Naive thymus-derived CD4-positive, alpha-beta T cell (primary cell): ENCODE measurements at places on chromosomes 4 and X.

DNA sequence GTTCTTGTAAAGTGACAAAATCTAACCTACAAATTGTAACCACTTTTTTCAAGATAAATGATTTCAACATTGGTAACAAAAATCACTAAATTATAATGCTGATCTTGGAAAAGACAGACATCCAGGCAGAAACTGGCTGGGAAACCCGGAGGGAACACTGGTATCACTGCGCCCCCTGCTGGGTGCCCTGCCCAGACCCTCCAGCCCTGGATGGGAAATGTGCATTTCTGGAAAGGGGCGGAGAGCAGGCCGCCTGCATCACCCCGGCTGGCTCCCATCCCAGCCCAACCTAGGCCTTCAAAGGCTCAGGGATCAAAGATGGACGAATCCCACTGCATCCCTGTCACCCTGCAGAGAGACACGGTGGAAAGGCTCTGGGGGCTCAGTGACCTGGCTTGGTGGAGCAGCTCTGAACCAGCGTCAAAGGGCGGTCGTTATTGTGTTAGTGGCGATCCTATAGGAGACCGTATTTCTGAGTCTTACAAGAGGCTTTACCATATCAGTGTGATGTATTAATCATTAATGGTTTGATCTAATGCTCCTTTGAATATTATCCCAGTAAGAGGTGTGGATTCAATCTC lies 37.3 kb downstream of the ACOX3 start:
- DNase-seq: no peak

- DNase-seq: no peak
Measured at GRCh38 chr4:73178389-73178788, 80.2 kb downstream of the ANKRD17 start.

DNA sequence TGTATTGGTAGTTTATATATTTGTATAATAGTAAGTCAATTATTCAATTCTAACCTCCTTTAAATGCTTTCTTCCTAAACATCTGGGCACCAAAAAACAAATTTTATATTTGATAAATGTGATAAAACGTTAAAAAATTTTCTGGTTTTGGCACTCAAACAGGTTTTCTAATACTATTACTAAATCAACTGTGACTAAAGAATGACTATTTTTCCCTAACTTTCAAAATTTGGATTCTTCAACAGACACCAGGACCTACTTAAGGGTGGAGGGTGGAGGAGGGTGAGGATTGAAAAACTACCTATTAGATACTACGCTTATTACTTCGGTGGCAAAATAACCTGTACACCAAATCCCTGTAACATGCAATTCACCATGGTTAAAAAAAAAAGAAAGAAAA lies 555.5 kb downstream of the IL15 start:
- DNase-seq: no peak

DNA sequence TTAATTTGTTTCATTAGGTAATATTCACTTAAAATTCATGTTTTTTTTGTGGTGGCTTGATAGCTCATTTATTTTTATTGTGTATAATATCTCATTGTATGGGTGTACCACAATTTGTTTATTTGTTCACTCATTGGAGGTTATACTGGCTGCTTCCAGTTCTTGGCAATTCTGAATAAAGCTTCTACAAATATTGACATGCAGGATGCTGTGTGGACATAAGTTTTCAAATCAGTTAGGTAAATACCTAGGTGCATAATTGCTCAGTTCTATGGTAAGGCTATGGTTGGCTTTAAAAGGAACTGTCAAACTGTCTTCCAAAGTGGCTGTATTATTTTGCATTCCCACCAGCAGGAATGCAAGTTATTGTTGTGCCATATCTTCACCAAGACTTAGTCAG lies 504.5 kb upstream of the GALNTL6 start:
- no peak for DNase-seq

DNA sequence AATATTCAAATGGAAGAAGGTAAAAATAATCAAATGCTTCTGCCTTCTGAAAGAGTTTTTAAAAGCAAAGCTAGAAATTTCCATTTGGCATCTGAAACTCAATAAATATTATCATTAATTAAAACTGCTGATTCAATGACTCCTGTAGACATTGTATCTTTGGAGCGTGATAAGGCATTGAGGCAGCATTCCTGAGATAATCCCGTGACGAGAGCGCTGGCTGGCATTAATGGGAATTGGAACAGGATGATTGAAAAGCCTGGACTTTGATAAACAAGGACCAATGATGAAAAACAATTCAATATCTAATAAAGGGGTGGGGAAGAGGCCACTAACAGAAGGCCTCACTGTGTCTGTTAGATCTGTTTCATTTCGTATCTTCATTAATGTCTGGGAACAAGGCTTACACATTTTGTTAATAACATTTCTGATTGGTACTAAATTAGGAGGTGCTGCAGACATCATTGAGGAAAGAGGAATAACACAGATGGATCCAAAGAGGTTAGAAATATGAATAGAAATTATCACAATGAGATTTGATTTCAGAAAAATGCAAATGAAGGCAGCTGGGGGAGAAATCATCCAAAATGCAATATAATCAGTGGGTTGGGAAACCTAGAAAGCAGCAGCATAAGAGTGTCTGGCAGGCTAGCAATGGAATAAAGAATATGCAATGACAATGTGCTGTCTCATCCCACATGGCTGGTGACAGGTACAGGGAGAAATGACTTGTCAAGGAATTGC lies 102.3 kb downstream of the SCD5 start:
- no peak for DNase-seq

GRCh38 chrX:30781711-30782444 lies 107.2 kb downstream of the TAB3 start:
- no peak for DNase-seq

DNA sequence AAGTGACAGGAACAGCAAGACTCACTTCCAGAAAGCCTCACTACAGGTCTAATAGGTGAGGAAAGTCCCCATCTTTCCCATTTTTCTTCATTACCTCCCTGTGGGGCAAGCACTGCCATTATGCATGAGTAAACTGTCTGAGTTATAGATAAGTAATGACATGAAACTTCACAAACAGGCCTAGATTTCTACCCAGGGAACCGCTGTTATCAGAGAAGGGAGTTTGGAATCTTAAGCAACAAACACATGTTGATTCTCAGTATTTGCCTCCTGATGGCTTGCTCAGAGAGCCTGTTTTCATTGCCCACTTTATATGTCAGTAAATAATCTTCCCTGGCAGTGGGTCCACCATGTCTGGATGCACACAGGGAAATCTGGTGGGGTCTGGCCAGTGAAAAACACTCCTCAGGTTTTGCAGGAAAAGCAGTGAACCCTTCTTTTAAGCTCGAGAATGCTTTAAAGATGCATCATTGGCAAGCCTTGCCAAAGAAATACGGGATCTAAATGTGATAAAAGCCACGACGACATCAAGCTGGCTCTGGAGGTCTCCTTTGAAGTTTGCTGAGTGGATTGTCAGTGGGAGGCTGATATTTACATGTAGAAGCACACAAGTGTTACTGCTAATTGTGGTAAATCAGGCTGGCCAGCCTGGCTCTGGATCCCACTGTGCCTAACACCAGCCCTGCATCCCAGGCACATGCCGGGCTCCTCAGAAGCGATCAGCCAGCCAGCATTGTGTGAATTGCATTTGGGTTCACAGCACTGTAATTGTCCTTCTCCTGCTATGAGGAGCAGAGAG lies 25.2 kb downstream of the PDGFRA start:
- DNase-seq: no peak

DNA sequence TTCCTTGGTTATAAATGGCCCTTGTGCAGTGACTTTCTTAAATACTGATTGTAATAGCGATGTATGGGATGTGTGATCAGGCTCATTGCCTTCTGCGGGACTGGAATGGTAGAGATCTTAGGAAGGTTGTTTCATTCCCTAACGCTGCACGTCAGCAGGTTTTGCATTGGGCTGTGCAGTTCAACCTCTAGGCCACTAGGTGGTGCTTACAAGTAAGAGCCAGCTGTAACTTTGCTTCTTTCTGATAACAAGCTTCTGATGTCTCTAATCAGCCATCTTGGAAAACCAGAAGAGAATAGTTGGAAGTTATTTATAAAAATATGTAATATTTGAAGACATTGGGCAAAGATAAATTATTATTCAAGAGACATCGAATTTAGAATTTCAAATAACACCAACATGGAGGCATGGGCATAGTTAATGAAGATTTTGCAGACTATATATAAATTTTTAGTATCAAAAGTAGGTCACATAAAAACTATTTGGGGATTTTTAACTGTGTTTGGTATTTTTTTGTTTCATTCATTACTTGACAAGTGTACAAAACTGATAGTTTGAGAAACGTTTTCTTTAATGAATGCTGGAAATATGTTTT lies 339.7 kb upstream of the PCDH7 start:
- no peak for DNase-seq

- DNase-seq: no peak
Measured at GRCh38 chr4:102580463-102580842, 79.3 kb downstream of the NFKB1 start.

DNA sequence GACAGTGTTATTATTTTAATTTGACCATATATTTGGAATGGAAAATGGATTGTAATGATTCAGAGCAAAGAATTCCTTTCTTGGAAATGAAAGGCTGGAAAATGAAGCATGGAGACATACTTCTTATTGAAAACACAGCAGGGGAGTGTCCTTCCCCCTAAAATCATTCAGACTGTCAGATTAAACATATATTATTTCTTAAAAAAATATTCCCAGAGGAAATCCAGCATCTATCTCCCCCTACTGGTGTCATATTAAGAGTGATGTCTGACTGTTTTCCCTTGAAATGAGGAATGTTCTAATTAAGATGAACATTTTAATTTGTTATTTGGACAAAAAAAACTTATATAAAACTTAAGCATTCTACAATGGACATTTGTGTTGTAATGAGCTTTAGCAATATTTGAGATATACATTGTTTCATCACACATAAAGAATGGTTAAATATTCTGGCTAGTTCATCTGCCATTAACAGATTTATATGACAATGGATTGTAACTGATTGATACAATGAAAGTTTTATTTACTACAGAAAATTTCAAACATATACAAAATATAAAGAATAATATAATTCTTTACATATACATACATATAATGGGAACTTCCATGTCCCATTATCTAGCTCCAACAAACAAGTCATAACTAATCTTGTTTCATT lies 264.6 kb downstream of the SPRY1 start:
- DNase-seq: peak; percentile 6

- DNase-seq: peak; percentile 22
Measured at GRCh38 chrX:79400623-79401022, 33.5 kb upstream of the ITM2A start.

DNA sequence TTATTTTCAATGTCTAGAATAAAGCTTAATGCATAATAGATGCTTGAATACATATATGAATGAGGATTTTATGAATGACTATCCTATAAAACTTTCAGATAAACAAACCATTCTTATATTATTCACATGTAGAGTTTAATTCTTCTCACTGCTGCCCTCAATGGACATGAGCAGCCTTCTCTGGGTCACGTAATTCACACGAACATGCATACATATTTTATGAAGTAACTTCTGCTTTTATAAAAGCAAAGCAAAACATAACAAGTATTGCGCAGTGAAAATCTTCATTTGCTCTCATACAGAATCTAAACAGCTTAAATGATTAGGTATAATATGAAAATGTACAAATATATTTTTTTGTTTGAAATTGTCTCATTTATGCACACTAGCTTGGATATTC lies 116.7 kb downstream of the TMA16 start:
- DNase-seq: no peak

GRCh38 chrX:140508958-140509357 lies 4.1 kb upstream of the SOX3 start:
- DNase-seq: no peak

GRCh38 chr4:152310257-152310656 lies 225.6 kb downstream of the FBXW7 start:
- DNase-seq: no peak

DNA sequence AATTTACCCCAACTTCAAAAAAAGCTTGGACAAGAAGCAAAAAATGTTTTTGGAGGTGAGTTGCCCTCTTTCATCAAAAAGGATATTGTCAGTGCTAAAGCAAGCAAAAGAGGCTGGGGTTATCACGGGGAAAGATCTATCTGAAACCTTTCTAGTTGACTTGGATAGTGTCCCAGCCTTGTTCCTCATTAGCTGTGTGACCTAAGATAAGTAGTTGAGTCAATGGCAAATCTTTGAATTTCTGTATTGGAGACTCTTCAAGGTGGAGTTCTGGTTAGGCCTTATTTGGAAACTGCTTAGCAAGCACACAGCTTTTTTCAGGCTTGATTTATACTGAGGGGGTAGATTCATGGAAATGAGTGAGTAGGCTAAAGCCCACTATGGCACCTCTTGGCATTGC lies 271.6 kb downstream of the GRIA3 start:
- no peak for DNase-seq

DNA sequence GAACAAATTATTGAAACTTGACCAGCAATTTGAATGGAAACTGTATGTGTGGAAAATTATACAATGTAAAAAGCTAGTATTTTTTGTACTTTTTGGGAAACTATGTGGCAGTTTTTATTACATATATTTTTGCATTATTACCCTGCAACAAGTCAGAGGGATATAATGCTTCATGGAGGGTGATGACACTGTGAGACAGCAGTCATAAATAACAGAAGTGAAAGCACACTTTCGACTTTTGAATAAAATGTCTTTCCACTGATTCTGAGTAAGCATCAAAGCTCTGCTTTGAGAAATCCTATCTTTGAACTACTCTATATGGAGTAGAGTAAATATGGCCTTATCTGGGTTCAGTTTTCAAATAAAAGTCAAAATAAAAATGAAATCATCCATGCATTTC lies 122.6 kb upstream of the PABPC4L start:
- DNase-seq: no peak

- no peak for DNase-seq
Measured at GRCh38 chrX:44203791-44204190, 139.7 kb downstream of the EFHC2 start.

GRCh38 chr4:138658518-138658917 lies 357.1 kb upstream of the NOCT start:
- no peak for DNase-seq

- DNase-seq: no peak
Measured at GRCh38 chr4:146159384-146160058, 16.0 kb upstream of the LSM6 start.

GRCh38 chrX:8939322-8939721 lies 94.6 kb downstream of the FAM9B start:
- no peak for DNase-seq

- DNase-seq: peak; percentile 69
Measured at GRCh38 chrX:12791257-12792228, at the start of gene PRPS2. Gene PRPS2, plus strand, starts transcription at chrX:12791412. Its CDS starts 86 bp downstream, at chrX:12791498.

- DNase-seq: no peak
Measured at GRCh38 chr4:23365871-23366556, 523.8 kb downstream of the PPARGC1A start.

GRCh38 chr4:180900781-180901180 lies 1342.4 kb upstream of the TENM3 start:
- DNase-seq: no peak

DNA sequence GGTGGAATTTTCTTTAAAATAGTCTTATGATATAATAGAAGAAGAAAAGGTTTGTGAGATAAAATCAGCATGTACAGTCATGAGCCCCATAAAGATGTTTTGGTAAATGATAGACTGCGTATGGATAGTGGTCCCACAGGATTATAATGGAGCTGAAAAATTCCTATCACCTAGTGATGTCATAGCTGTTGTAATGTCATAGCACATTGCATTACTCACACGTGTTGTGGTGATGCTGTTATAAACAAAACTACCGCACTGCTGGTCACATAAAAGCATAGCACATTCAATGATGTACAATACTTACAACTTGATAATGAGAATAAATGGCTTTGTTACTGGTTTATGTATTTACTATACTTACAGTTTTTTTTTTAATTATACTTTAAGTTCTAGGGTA lies 715.2 kb upstream of the HTR2C start:
- no peak for DNase-seq

- no peak for DNase-seq
Measured at GRCh38 chr4:138242834-138243156, 646 bp upstream of the SLC7A11 start.
